Activated CD4-positive, alpha-beta memory T cell treated with anti-CD3 and anti-CD28 coated beads, Interleukin-2, amount 10 ng/mL, durations not matched to agents 7 days and 5 days (primary cell): ENCODE measurements at places on chromosomes 13 and 19.
A peak's percentile ranks its signal among the peaks of the same experiment; 100 is the strongest.

- DNase-seq: no peak
Observed at GRCh38 chr13:72774019-72774418, 7.7 kb downstream of the DIS3 start.

DNA sequence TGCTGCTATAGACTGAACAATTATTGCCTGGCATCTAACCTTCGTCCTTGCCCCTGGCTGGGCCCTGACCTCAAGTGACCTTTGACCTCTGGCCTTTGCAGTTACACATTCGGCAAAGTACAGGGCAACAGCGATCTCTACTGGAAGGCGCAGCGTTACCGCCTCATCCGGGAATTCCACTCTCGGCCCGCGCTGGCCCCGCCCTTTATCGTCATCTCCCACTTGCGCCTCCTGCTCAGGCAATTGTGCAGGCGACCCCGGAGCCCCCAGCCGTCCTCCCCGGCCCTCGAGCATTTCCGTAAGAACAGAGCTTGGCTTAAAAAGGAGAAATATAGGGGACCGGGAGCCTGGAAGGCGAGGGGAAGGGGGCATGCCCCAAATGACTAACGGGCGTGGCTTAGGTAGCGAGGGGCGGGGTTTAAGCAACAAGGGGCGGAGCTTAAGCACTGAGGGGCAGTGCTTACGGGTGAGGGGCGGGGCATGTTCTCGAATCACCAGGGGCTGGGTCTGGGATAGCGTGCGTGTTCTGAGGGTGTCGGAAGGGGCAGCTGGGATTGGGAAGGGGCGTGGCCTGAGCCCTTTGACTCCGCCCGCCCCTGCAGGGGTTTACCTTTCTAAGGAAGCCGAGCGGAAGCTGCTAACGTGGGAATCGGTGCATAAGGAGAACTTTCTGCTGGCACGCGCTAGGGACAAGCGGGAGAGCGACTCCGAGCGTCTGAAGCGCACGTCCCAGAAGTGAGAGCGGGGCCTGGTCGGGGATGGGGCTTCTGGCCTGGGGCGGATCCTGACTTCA, 52.7 kb downstream of the TRPM4 start:
- DNase-seq: peak; percentile 32

DNA sequence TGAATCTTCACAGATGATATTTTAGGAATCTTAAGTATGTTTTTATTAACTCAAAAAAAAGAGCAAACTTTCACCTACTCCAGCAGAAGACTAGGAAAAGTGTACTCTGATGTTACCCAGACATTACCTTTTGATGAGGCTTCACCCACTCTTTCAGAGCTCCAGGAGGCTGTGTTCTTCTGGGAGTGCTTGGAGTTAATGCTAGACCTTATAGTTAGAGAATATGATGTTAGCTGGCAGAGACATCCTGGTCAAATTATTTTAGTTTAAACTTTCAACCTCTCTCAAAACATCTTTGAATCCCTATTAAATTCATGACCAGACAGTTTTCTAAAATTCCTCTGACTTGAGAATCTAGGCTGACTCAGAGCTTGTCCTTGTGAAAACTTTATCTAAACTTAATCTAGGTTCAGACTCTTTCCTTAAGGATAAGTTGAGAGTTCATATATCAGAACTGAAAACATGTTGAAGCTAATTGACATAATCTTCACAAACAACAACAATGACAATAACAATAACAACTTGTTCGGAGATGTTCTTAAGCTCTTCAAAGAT, 82.8 kb downstream of the ITGBL1 start:
- no peak for DNase-seq

DNA sequence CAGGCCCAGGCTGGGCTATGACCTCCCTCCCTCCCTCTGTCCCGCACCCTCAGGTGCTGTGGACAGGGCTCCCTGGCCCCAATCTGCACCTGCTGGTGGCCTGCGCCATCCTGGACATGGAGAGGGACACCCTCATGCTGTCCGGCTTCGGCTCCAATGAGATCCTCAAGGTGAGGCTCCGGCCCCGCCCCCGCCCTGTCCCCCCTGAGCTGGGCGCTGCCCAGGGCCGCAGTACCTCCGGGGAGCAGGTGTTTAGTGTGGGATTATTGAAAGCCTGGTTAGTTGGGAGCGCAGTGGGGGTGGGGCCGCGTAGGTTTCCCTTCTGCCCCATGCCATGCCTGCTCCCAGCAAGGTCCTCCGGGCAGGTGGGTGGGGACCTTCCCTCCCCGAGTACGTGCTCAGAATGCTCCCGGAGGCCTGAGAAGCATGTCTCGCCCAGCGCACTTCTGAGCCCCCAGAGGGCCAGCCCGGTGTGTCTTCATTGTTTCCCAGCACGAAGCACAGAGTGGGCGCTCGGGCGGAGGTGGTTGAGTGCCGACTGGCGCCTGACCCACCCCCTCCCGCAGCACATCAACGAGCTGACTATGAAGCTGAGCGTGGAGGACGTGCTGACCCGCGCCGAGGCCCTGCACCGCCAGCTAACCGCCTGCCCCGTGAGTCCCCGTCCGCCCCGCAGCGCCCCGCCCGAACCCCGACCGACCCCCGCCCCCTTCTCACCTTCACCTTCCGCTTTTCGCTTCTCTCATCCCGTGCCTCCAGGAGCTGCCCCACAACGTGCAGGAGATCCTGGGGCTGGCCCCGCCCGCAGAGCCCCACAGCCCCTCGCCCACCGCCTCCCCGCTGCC, 8.8 kb downstream of the IL4I1 start:
- no peak for DNase-seq

DNA sequence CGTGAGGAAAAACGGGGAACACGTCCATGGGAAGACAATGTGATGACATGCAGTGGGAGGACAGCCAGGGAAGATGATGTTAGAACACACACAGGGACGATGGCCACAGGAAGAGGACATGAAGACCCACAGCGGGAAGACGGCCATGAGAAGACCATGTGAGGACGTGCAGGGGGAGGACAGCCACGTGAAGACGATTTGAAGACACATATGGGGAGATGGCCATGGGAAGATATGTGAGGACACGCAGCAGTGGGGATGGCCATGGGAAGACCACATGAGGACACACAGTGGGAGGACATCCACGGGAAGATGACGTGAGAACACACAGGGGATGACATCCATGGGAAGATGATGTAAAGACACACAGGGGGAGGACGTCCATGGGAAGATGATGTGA, 83.8 kb downstream of the UQCRFS1 start:
- DNase-seq: no peak

- DNase-seq: no peak
Observed at GRCh38 chr13:47859165-47859564, 141.9 kb downstream of the SUCLA2 start.
